CD4-positive, alpha-beta T cell treated with Interleukin-21 for 1 hour (primary cell): ENCODE measurements at places on chromosomes 7 and 10.

DNA sequence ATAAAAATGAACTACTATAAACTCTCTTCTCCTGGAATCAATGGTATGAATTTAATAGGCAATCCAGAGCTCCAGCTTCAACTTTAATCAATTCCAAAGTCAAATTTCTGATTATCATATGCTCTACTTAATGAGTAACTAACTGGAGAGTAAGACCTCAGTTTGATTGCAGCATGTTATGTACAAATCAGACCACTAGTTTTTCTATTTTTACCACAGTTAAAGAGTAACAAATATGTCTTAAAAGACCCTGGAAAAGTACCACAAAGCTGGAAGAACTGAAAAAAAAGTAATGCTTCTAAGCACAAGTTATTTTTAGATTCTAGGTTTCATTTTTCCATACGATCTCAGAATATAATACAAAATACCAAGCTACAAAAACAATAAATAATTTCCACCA lies 56.0 kb upstream of the TNKS2 start:
- no peak for DNase-seq

DNA sequence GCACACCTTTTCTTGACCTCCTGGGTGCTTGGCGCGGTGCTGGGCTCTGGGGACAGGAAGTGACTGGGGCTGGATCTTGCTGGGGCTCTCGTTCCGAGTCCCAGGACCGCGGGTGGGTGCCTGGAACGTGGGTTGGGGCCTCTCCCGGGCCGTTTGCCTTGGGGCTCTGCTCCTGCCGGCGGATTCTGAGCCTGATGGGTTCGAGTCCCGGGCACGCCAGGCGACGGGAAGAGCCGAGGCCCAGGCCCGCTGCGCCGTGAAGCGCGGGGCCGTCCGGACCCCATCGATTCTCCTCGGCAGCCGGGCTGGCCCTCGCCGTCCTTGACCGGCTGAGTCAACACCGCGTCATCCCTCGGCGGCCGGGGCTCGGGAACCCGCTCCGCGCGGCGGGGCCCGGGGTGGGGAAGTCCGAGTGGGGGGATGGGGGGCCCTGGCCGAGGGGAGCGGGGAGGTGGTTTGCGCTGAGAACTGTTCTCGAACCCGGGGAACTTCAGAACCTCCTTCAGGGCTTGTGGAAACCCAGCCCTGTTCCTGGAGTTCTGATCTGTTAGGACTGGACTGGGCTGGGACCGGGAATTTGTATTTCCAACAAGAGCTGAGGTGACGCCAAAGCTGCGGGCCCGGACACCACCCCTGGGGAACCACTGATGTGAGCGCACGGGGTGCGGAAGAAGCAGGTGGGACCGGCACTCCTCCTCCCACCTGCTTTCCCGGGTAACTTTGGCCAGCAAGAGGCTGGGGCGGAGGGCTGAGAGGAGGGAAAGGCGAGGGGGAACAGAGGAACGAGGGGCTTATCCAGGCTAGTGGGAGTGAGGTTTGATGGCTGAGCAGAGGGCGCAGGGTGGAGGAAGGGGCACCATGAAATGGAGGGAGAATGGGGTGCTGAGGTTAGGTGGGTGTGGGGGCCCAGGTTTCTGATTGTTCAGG lies 6.2 kb downstream of the HHEX start:
- no peak for DNase-seq

- no peak for DNase-seq
Observed at GRCh38 chr7:42017349-42017986, 219.5 kb downstream of the GLI3 start.

DNA sequence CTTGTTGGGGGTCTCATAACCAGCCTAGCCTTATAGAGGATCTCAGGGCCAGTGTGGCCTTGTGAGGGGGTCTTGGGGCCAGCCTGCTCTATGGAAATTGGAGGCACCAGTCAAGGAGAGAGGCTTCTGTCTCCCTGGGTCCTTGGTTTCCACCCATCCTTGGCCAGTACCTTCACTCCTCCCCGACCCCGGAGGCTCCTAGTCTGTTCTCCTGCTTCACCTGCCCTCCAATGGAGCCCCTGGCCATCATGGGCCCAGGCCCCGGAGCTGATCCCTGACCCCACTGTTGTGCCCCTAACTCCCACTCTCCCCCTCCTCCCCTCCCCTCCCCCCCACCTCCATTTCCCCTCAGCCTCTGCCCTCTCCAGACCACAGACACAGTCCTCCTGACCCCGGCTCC lies 29.7 kb downstream of the RASGEF1A start:
- DNase-seq, result no peak

GRCh38 chr10:3473271-3473670 lies 300.7 kb upstream of the PITRM1 start:
- DNase-seq, result peak; percentile 13

DNA sequence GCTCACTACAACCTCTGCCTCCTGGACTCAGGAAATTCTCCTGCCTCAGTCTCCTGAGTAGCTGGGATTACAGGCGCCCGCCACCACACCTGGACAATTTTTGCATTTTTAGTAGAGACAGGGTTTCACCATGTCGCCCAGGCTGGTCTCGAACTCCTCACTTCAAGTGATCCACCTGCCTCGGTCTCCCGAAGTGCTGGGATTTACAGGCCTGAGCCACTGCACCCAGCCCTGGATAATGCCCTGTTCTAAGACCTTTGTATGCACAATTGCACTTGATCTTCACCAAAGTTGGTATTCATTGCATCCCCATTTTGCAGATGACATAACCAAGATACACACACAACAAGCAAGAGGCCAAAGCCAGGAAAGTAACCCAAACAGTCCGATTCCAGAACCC lies 97.7 kb upstream of the CARD11 start:
- DNase-seq, result no peak

- DNase-seq, result no peak
Observed at GRCh38 chr10:80509403-80510161, 28.1 kb upstream of the SH2D4B start.

GRCh38 chr7:18815261-18815960 lies 302.0 kb downstream of the TWIST1 start:
- DNase-seq, result no peak

GRCh38 chr7:107080099-107080505 lies 35.6 kb downstream of the PRKAR2B start:
- no peak for DNase-seq

- DNase-seq, result no peak
Observed at GRCh38 chr7:43753271-43753810, 5.1 kb upstream of the BLVRA start.

GRCh38 chr10:58393317-58393716 lies 8.1 kb downstream of the TFAM start:
- no peak for DNase-seq

- no peak for DNase-seq
Observed at GRCh38 chr7:25754333-25754732, 397.7 kb upstream of the NFE2L3 start.

DNA sequence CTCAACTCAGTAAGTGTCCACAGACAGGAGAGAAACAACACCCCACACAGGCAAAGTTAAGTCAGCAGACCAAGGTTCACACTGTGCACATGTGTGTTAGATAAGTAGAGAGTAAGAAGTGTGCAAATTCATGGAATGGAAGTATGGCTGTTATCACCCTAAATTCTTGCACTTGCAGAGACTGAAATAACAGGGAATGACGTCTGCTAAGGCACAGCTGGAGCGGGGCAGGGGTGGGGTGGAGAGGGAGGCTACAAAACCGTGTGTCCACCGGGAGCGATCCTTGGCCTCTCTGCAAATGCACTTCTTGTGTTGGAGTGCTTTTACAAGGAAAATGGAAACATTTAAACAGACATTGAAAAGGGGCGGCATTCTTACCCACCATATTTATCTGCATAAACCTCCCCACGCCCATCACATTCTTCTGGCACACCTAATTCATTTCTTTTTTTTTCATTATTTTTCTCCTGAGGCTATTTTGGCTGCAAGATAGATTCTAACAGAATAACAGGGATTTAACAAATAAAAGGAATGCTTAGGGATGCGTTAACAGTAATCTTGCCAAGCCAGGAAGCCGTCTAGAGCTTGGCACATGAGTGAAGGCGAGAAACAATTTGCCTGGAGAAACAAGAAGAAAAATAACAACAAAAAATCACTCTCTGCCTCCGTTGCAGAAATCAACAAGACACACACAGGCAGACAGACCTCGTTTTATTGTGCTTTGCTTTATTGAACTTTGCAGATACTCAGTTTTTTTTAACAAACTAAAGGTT lies 30.1 kb downstream of the TNS3 start:
- DNase-seq, result no peak

- DNase-seq, result peak; percentile 62
Observed at GRCh38 chr7:22726345-22726906, 574 bp upstream of the IL6 start.

GRCh38 chr10:119461380-119461779 lies 81.1 kb downstream of the RGS10 start:
- no peak for DNase-seq

DNA sequence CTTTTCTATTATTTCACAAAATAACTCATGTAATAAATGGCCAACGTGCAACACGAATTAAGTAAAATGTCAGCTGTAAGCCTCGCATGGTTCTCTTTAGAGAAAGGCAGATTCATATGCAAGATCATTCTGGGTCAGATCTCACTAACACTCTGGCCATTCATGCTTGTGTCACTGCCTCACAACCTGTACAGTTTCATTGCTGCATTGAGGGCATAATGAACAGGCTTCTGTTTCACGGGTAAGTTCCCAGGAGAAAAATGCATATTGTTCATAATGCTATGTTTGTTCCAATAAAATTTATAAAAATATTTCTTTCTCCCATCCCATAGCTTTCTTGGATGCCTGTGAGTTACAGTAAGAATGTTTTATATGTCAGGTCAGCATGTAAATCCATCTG lies 734.0 kb upstream of the ANKRD30A start:
- no peak for DNase-seq

DNA sequence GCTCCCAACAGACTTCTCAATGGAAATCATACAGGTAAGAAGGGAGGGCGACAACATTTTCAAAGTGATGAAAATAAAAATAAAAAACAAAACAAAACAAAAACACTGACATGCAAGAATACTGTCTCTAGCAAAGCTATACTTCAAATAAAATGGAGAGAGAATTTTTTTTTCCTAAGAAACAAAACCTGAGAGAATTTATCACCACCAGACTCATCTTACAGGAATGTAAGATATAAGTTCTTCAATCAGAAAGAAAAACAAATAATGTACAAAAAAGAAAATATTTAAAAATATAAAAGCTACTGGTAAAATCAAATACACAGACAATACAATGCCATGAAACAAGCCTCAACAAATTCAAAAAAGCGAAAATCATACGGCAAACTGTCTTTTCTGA lies 113.2 kb downstream of the NRBF2 start:
- DNase-seq, result no peak

GRCh38 chr10:117096599-117097201 lies 41.4 kb downstream of the VAX1 start:
- DNase-seq, result no peak

DNA sequence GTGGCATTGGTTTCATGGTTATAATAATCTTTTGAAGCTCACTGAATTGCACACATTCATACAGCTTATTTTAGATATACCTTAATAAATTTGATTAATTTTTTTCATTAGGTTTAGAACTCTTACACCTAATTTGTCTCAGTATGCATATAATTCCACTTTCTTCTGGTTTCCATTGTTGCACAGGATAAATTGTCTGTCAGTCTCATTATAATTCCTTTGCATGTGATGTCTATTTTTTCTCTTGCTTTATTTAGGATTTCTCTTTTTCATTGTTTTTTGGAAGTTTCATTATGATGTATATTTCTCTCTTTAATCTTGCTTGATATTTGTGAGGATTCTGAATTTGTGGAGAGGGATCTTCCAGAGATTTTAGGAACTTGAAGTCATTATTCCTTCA lies 84.7 kb downstream of the ARL5B start:
- DNase-seq, result no peak

DNA sequence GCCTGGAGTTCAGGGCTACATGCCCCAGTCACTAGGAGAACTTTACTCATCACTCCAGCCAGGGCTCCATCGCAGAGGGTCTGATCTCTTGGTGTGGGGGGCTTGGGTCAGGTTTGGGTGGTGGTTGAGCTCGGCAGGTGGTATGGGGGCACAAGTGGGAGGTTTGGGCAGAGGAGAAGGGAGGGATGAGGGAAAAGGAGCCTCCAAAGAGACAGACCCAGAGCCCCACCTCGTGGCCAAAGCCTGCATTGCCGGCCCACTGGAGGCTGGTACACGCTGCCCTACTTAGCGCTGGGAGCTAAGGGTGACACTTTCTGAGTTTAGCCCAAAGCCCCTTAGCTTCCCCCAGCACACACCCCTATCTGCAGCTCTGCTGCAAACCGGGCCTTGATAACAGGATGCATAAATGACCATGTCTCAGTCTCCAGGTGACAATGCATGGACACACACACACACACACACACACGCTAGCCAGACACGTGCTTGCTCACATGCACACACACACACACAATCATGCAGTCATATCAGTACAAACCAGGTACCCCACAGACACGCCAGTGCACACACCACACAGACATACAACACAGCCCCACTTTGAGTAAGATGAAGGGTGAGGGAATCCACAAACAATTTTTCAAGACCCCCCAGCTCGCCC lies 14.7 kb downstream of the LZTS2 start:
- DNase-seq, result peak; percentile 77

DNA sequence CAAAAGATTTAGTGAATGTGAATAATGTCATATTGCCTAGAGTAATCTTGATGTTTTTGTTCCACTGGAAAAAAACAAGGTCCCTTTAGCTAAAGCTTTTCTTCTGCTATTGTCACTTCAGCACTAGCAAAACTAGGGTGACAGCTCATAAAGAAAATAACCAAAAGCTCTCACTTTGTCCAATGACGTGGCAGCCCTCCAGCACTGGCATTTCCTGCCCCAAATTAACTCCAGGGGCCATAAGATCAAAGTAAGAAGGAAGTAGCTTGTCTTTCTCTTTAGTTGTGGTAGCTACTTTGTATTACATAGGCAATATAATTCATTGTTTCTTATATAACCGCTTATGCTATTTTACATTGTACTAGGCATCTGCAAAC lies 47.3 kb downstream of the LRRN3 start:
- peak; percentile 61 for DNase-seq

GRCh38 chr7:56570968-56571367 lies 454.8 kb upstream of the NUPR2 start:
- no peak for DNase-seq

DNA sequence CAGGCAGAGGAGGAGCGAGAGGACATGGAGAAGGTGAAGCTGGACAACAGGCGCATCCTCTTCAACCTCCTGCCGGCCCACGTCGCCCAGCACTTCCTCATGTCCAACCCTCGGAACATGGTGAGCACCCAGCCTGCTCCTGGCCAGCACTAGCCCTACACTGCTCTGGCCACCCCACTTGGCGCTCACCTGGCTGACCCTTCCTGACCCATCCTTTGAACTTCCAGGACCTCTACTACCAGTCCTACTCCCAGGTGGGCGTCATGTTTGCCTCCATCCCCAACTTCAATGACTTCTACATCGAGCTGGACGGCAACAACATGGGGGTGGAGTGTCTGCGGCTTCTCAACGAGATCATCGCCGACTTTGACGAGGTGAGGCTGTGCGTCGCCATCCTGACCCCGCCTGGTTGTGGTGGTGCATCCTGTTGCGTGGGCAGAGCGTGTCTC lies 129.2 kb downstream of the ADCY1 start:
- DNase-seq, result no peak

DNA sequence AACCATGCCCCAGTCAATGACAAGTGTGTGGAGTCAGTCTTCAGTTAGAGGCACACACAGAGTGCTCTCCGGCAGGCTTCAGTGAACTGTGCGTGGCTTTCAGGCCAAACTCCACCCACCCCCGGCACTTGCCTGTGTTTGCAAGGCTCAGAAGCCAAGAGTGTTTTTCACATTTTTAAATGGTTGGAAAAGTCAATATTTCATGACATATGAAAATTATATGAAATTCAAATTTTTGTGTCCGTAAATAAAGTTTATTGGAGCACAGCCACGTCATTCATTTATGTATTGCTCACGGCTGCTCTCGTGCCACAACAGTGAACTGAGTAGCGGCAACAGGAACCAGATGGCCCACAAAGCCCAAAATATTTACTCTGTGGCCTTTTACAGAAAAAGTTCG lies 104.7 kb downstream of the SFMBT2 start:
- no peak for DNase-seq
